Foreskin fibroblast (primary cell): ENCODE measurements at places on chromosomes 1 and 21.

- no peak for DNase-seq
Observed at GRCh38 chr21:22224261-22224660, 1226.1 kb downstream of the NCAM2 start.

GRCh38 chr1:223363856-223364684 lies at the start of gene SUSD4:
SUSD4 (minus strand) TSS chr1:223364176; CDS start chr1:223363425, 751 bp downstream.
- peak; percentile 17 for DNase-seq

GRCh38 chr1:236773919-236774318 lies 21.2 kb upstream of the MTR start:
- DNase-seq = no peak

- DNase-seq = no peak
Observed at GRCh38 chr1:217072926-217073325, 349.7 kb upstream of the ESRRG start.

DNA sequence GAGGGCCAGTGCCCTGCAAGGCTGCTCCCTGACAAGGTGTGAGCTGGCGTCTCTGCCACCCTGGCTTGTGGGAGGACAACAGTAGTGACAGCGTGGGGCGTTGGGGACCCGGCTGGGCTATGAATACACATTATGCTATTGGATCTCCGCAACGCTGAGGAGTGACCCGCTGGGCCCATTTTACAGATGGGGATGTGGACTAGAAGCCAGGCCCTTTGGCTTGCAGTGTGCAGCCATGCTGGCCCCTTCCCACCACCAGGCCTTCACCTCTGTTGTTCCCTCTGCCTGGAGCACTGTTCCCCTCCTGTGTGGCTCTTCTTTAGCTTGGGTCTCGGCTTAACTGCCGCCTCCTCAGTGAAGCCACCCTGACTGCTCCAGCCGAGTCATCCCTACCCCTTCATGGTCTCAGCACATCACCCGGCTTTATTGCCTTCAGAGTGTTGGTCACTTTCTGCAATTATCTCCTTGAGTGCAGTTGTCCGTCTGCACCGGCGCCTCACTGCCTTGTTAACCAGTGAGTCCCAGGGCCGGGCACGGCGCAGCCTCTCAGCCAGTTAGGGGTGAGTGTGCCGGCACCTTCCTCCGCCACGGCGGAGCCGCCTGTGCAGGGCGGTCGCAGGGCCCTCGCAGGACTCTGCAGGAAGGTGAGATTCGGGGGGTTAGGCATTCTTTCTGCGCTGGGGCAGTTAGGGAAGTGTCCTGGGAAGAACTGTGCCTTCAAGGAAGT lies 84.4 kb upstream of the ACTL8 start:
- no peak for DNase-seq
